Hair follicular keratinocyte (primary cell): ENCODE measurements at places on chromosomes 12 and 14. TPM values are rescaled to one million over a fixed set of nuclear protein-coding genes. Genes with fewer than 3 reads are reported as not detected.

USP15 gene
- total RNA-seq, result 20.2 and 25.7 TPM in 2 replicates

SDR9C7 gene
- 0.31 and 0.57 TPM in 2 replicates for total RNA-seq

DAO gene
- total RNA-seq, result not detected in 2 replicates

TAS2R10 gene
- total RNA-seq, result 0.31 TPM in 1 of 2 replicates, not detected in the other

PTGDR gene
- total RNA-seq, result not detected in 2 replicates
